ENCODE measurements at places on chromosomes 1 and 21. TPM values are rescaled to one million over a fixed set of nuclear protein-coding genes. Genes with fewer than 3 reads are reported as not detected.

DNA sequence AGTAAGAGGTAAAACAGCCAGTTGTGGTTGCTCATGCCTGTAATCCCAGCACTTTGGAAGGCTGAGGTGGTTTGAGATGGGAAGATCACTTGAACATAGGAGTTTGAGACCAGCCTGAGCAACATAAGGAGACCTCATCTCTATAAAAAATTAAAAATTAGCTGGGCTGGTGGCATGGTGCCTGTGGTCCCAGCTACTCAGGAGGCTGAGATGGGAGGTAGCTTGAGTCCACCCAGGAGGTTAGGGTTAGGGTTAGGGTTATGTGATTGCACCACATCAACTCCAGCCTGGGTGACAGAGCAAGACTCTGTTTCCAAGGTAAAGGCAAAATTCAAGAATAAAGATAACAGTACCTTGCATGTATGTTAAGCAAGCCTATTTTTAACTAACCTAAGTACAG is 3.5 kb downstream of the SAMSN1 start:
- no peak for DNase-seq

DNA sequence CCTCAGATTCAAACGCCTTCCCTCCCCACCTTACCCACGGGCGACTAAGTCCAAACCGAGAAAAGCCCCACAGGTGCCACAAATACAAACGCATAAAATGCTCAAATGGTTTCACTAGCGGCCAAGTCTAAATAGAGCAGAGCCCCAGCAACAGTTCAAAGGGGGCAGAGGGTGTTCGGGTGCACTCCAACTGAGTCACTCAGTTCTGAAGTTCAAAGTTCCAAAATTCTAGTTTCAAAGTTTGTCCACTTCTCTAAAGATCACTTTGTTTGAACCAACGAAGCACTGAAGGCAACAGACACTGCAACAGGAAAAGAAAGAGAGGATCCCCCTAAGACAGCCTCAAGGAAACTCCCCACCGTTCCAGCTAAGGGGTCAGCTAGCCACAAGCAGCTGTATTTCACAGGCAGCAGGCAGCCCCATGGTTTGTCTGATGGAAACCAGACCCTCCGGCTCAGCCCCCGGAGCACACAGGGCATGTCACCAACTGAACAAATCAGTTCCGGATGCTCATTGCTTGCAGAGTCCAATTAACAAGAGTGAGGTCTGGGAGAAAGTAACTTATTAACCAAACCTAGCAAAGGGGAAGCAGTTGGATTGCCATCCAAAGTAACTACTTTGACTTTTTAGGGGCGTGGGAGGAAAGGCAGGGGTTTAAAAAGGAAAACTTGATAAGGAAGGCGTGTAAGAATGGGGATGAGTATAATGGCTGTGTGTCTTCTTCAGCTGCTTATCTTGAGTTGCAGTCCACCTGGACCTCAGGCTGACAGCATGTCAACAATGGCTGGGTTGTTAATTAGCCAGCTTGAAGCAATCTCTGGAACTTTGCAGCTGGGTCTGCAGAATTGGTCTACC is 1423.9 kb upstream of the PRMT6 start:
- no peak for DNase-seq

DNA sequence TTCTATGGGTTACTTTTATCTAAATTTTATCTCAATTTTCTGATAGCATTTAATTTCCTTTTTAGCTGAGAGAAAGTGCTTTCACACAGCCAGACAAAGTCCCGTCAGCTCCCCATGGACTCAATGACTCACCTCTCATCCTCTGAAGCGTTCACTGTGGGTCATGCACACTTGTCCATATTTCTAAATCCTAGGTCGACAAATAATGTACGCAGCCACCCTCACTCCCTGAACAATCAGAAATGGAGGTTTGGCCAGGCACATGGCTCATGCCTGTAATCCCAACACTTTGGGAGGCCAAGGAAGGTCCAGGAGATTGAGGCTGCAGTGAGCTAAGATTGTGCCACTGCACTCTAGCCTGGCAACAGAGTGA is 42.4 kb upstream of the COA6 start:
- DNase-seq = no peak

DNA sequence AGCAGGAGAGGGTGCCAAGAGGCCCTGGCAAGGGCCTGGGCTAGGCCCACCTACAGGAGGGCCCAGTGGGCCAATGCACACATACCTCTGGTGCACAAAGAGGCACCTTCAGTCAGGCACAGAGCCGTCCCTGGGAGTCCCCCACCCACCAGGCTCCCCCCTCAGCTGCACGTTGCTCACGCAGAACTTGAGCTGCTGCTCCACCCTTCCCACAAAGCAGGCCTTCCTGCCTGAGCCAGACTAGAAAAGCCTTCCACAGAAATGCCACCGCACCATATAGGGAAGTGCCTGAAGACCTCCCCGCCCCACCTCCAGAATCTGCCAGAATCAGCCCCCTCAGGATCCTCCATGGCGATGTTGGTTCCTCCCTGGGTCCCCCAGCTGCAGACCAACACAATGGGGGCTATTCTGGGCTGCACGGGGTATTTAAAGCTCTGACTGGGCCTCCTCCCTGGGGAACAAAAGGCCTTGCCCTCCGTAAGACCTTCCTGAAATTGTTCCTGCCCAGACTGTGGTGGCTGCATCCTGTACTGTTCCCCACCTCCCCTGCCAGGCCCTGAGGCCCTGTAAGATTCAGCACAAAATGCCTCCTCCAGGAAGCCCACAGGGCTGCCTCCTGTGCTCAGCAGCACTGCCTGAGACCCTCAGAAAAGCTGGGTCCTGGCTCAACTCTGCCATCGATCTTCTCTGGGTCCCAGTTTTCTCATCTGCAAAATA is 27.2 kb downstream of the HSPG2 start:
- peak; percentile 40 for DNase-seq

DNA sequence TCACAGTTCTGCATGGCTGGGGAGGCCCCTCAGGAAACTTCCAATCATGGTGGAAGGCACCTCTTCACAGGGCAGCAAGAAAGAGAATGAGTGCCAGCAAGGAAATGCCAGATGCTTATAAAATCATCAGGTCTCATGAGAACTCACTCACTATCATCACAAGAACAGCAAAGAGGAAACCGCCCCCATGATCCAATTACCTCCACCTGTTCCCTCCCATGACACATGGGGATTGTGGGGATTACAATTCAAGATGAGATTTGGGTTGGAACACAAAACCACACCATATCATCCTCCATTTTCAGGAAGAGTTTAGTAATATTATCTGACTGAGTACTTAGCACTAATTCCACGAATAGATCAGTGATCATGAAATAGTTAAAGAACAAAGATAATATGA is 244.2 kb downstream of the LMO4 start:
- DNase-seq = no peak

- peak; percentile 21 for DNase-seq
Observed at GRCh38 chr21:36966821-36967768, 626 bp upstream of the HLCS start.

- no peak for DNase-seq
Observed at GRCh38 chr1:178928041-178928440, 57.2 kb upstream of the ANGPTL1 start.

DNA sequence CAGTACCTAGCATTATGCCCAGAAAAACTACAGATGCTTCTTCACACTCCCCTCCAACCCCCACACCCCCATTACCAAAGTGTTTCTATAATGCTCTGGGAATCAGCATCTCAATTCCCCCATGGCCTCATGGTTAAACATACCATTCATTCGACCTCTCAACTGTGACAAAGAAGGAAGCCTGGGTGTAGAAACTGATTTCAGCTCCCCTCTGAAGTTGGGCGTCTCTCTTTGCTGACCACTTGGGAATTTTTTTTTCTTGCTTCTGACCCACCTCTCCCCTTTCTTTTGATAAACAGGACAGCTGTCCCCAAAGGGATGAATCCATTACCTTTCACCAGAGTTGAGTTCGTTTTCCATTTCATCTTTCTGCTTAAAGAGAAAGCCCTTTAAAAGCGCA is 116.4 kb upstream of the HOOK1 start:
- no peak for DNase-seq

GRCh38 chr1:216902669-216903381 is 179.6 kb upstream of the ESRRG start:
- no peak for DNase-seq

DNA sequence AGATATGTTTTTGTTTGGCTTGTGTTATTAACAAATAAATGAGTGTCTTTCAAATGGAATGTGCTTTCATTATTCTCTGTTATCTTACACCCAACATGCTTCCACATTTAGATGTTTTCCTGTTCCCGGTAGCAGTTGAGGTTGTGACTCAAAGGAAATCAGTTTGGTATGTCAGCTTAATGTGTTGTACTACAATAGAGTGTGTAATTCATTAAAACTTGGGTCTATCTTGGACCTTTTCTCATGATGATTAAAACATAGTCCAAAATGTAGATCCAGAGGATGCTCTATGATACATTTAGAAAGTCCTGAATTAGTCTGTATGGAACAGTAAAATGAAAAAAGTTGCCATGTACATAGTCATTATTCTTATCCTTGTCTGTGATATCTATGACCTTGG is 26.7 kb downstream of the RTCA start:
- DNase-seq = no peak

DNA sequence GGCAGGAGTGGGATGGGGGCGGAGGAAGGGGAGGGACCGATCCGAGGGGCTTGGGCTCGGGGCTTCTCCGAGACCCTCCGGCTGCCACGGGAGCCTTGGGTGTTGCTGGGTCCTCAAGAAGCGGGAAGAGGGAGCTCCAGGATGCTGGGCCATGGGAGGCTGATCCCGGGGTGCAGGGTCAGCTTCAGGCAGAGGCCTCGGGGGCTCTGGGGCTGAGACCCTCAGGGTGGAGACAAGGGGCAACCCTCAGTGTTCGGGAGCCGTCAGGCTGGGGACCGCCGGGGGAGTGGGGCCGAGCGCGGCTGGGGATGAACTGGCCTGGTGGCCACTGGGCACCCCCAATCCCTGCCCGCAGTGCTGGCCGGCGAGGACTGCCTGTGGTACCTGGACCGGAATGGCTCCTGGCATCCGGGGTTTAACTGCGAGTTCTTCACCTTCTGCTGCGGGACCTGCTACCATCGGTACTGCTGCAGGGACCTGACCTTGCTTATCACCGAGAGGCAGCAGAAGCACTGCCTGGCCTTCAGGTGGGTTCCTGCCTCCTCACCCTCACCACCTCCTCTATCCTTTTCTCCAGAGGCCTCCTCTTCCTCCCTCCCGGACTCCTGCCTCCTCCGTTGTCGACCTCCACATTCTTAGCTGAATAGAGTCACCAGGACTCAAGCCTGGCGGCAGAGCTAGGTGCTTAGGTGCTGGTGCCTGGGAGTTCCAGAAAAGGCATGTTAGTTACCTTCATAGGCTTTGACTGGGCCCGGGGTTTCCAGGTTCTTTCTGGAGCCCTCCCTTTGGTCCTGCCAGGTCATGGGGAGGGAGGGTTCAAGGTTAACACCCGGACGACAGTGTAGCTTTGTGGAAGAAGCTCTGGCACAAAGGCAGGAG is 631 bp downstream of the SHISA4 start:
- no peak for DNase-seq

- DNase-seq = peak; percentile 35
Observed at GRCh38 chr1:70528590-70529333, 117.7 kb downstream of the CTH start.

GRCh38 chr21:44487831-44488230 is 32.5 kb downstream of the LRRC3 start:
- peak; percentile 44 for DNase-seq

GRCh38 chr1:25683731-25684130 is 67.1 kb downstream of the MAN1C1 start:
- DNase-seq = no peak

DDR2 gene
- total RNA-seq = 2.6 TPM

IQCC gene
- 7.3 TPM for total RNA-seq
